MCF 10A (cell line): ENCODE measurements at places on chromosomes 2 and 18. TPM values are rescaled to one million over a fixed set of nuclear protein-coding genes. Genes with fewer than 3 reads are reported as not detected.

Gene CREG2
- total RNA-seq, result not detected in 2 replicates

Gene SERPINB4
- total RNA-seq, result not detected in 2 replicates

Gene TEX44
- not detected in 2 replicates for total RNA-seq

Gene RUFY4
- not detected in 2 replicates for total RNA-seq

Gene UGT1A6
- 0.79 TPM in 1 of 2 replicates, not detected in the other for total RNA-seq

Gene ORC4
- 38.0 and 53.3 TPM in 2 replicates for total RNA-seq

Gene UGT1A8
- not detected in 2 replicates for total RNA-seq

Gene RNMT
- total RNA-seq, result 38.4 and 53.0 TPM in 2 replicates

Gene VPS4B
- 67.8 and 89.8 TPM in 2 replicates for total RNA-seq

Gene GPR17
- not detected in 2 replicates for total RNA-seq

Gene C1GALT1C1L
- total RNA-seq, result 0.27 TPM in 1 of 2 replicates, not detected in the other

Gene POTEC
- total RNA-seq, result not detected in 2 replicates

Gene LMAN1
- total RNA-seq, result 168 and 227 TPM in 2 replicates

Gene SLC19A3
- not detected in 2 replicates for total RNA-seq

Gene UGT1A3
- total RNA-seq, result not detected in 2 replicates

Gene LRRC30
- total RNA-seq, result not detected in 2 replicates

Gene KLHL41
- 0.34 and 0.35 TPM in 2 replicates for total RNA-seq

Gene NEU4
- total RNA-seq, result not detected in 2 replicates

Gene CHRND
- total RNA-seq, result not detected in 2 replicates

Gene CCNT2
- 38.8 and 39.3 TPM in 2 replicates for total RNA-seq

Gene PRSS56
- not detected in 2 replicates for total RNA-seq

Gene DSEL
- total RNA-seq, result 14.9 and 19.0 TPM in 2 replicates

Gene SEH1L
- 108 and 139 TPM in 2 replicates for total RNA-seq

Gene NT5C1B
- not detected in 2 replicates for total RNA-seq

Gene POTEJ
- total RNA-seq, result not detected in 2 replicates

Gene KCNG2
- not detected in 2 replicates for total RNA-seq

Gene MAL
- total RNA-seq, result not detected in 2 replicates

Gene SATB2
- total RNA-seq, result 16.5 and 22.2 TPM in 2 replicates

Gene TMEM169
- total RNA-seq, result 0.25 and 0.35 TPM in 2 replicates

Gene MARCHF4
- total RNA-seq, result 0.17 and 0.33 TPM in 2 replicates

Gene LBX2
- not detected in 2 replicates for total RNA-seq

Gene MYO7B
- total RNA-seq, result not detected in 2 replicates

Gene WNT6
- not detected in 2 replicates for total RNA-seq

Gene YPEL5
- 62.5 and 80.6 TPM in 2 replicates for total RNA-seq

Gene MAPRE2
- 7.0 and 7.7 TPM in 2 replicates for total RNA-seq

Gene PXDN
- 96.1 and 114 TPM in 2 replicates for total RNA-seq

Gene DSG2
- 106 and 134 TPM in 2 replicates for total RNA-seq

Gene MC5R
- not detected in 2 replicates for total RNA-seq

Gene MTX2
- 38.0 and 40.9 TPM in 2 replicates for total RNA-seq

Gene MAP4K3
- total RNA-seq, result 30.2 and 36.0 TPM in 2 replicates

Gene RAD51AP2
- 0.10 and 0.14 TPM in 2 replicates for total RNA-seq
